Thoracic aorta (tissue), 2 donors: ENCODE measurements at places on chromosomes 12 and 14. TPM values are rescaled to one million over a fixed set of nuclear protein-coding genes. Genes with fewer than 3 reads are reported as not detected.

Gene ACRBP
- 9.1 TPM for total RNA-seq

Gene GALNT8
- 1.9 TPM for total RNA-seq

Gene NGB
- total RNA-seq = not detected

Gene LRCOL1
- total RNA-seq = not detected

Gene VCPKMT
- 8.1 TPM for total RNA-seq

Gene OR11H7
- total RNA-seq = not detected

Gene CMKLR1
- total RNA-seq = 56.6 TPM

Gene TSPAN19
- total RNA-seq = not detected

Gene DPF3
- 8.9 TPM for total RNA-seq

Gene ACOT6
- total RNA-seq = not detected

Gene DHH
- total RNA-seq = 2.4 TPM

Gene DAO
- not detected for total RNA-seq

Gene KIF21A
- total RNA-seq = 3.8 TPM

Gene MYL2
- 1.9 TPM for total RNA-seq

Gene GPR137C
- 0.14 TPM for total RNA-seq

Gene RAN
- total RNA-seq = 120 TPM

Gene PLEKHD1
- total RNA-seq = 0.49 TPM

Gene ARHGEF40
- total RNA-seq = 61.7 TPM

Gene NTN4
- 79.2 TPM for total RNA-seq

Gene DIP2B
- 22.3 TPM for total RNA-seq

Gene GLIPR1L1
- total RNA-seq = not detected

Gene USP44
- total RNA-seq = 0.54 TPM

Gene ZNF385A
- total RNA-seq = 19.0 TPM

Gene SYT1
- 1.3 TPM for total RNA-seq

Gene MYF5
- total RNA-seq = not detected

Gene GDF3
- not detected for total RNA-seq

Gene CRIP1
- 75.4 TPM for total RNA-seq

Gene KCNK10
- not detected for total RNA-seq

Gene NOS1
- total RNA-seq = 0.07 TPM

Gene OTX2
- not detected for total RNA-seq

Gene PPP1CC
- total RNA-seq = 105 TPM

Gene KRT76
- total RNA-seq = not detected

Gene PDE3A
- total RNA-seq = 110 TPM

Gene KCNK13
- total RNA-seq = 0.14 TPM

Gene C1QL4
- total RNA-seq = not detected

Gene FLVCR2
- 8.3 TPM for total RNA-seq

Gene KRT78
- total RNA-seq = not detected

Gene PRR4
- 5.7 TPM for total RNA-seq

Gene DHRS4
- 20.6 TPM for total RNA-seq

Gene FOXN4
- not detected for total RNA-seq
